CD4-positive, alpha-beta T cell treated with Interferon alpha-2 for 1 hour (primary cell): ENCODE measurements at places on chromosomes 1 and 21.

DNA sequence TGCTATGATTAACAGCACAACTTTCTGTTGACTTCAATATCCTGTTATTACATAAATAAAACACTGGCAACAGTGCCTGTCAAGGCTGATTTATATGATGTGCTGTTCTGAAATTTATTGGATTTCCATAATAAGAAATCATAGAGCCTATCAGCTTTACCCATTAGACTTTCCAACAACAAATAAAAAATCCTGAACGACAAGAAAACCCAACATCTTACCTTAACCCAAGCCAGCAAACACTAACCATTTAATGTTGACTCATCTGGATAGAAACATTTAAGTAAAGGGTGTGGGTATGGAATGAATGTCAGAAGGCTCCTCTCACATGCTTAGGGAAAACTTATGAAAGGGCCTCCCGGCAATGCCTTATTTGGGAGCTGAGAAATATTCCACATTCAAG, 165.1 kb downstream of the SLC45A1 start:
- no peak for DNase-seq

GRCh38 chr1:204598319-204598969, 82.2 kb downstream of the MDM4 start:
- DNase-seq = no peak

DNA sequence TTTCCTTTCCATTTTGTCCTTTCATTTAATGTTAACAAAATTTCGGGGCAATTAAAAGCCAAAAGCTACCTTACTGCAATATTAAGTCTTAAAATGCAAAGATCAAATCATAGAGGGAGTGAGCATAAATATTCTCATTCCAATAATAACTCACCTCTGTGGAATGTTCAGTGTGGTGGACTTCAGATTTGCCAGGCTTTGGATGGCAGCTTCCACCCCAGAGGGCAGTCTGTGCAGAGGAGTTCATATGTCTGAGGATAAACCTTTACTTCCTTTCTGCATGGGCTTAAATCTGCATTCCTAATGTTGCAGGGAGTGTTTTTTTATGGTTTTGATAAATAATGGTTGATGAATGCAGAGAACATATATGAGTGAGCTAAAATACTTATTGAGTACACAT, 16.3 kb downstream of the KIAA0040 start:
- DNase-seq = no peak

GRCh38 chr1:12153181-12153785, 13.5 kb upstream of the TNFRSF1B start:
- DNase-seq = peak; percentile 85
